ENCODE measurements at places on chromosomes 16 and 17. TPM values are rescaled to one million over a fixed set of nuclear protein-coding genes. Genes with fewer than 3 reads are reported as not detected.

Gene C16orf92
- not detected for total RNA-seq

Gene PIMREG
- 7.3 TPM for total RNA-seq

Gene TMED6
- total RNA-seq: 3.3 TPM

Gene GRIN2A
- not detected for total RNA-seq

Gene SNX20
- total RNA-seq: 45.2 TPM

Gene OR1A1
- total RNA-seq: not detected

Gene KRTAP4-3
- total RNA-seq: not detected
